ENCODE measurements at places on chromosomes 5 and 9. TPM values are rescaled to one million over a fixed set of nuclear protein-coding genes. Genes with fewer than 3 reads are reported as not detected.

- DNase-seq, result peak; percentile 73
Observed at GRCh38 chr9:34603610-34604231, 8.2 kb downstream of the RPP25L start.

- DNase-seq, result no peak
Observed at GRCh38 chr5:163912046-163912445, 406.6 kb downstream of the MAT2B start.

DNA sequence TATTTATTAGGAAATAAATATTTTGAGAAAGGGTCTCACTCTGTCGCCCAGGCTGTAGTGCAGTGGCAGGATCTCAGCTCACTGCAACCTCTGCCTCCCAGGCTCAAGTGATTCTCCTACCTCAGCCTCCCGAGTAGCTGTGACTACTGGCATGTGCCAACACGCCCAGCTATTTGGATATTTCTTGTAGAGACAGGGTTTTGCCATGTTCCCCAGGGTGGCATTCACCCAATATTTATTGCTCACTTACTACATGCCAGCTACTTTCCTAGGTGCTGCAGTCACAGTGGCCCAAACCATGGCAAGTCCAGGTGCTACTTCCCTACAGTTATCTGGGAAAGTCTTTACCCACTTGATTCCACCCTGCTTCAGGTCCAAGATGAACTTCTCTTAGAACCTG is 8.3 kb upstream of the MED7 start:
- no peak for DNase-seq

GRCh38 chr5:3385991-3386519 is 209.6 kb upstream of the IRX1 start:
- DNase-seq, result no peak

- no peak for DNase-seq
Observed at GRCh38 chr9:117030254-117030768, 343.2 kb downstream of the TRIM32 start.

- DNase-seq, result peak; percentile 82
Observed at GRCh38 chr5:74179179-74179578, 461.3 kb downstream of the ENC1 start.

- DNase-seq, result no peak
Observed at GRCh38 chr5:105238561-105238960, 1676.0 kb upstream of the NUDT12 start.

- DNase-seq, result no peak
Observed at GRCh38 chr5:151787817-151788216, 16.1 kb downstream of the G3BP1 start.

DNA sequence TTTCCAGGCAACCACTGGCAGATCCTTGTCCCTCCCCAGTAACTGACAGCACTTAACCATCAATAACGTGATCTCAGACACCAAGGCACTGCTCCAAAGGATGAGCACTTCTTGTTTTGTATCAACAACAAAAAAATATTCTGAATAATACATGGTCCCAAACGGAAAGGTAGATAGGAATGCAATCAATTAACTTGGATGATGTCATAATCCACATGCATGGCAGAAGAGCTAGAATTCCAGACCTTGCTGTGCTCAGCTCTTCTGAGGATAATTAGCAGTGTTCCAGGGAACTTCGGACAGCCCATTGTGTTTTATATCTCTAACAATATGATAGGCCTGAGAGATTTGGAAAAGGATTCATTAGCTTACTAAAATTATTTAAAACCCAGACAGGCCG is 288.4 kb upstream of the PCSK5 start:
- DNase-seq, result no peak

GRCh38 chr9:120152295-120152694 is 427.7 kb downstream of the CDK5RAP2 start:
- no peak for DNase-seq

DNA sequence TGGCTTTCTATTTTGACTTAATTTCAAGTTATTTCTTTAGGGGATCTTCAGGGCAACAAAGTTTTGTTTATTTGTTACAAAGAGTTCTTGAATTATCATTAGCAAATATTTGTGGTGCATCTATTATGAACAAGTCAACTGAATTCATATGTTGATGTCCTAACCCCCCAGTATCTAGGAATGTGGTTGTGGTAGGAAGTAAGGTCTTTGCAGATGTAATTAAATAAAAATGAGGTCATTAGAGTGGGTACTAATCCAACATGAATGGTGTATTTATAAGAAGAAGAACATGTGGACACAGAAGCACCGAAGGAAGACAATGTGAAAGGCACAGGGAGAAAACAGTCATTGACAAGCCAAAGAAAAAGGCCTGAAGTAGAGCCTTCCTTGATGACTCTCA is 474.0 kb upstream of the DAB2 start:
- DNase-seq, result no peak

DNA sequence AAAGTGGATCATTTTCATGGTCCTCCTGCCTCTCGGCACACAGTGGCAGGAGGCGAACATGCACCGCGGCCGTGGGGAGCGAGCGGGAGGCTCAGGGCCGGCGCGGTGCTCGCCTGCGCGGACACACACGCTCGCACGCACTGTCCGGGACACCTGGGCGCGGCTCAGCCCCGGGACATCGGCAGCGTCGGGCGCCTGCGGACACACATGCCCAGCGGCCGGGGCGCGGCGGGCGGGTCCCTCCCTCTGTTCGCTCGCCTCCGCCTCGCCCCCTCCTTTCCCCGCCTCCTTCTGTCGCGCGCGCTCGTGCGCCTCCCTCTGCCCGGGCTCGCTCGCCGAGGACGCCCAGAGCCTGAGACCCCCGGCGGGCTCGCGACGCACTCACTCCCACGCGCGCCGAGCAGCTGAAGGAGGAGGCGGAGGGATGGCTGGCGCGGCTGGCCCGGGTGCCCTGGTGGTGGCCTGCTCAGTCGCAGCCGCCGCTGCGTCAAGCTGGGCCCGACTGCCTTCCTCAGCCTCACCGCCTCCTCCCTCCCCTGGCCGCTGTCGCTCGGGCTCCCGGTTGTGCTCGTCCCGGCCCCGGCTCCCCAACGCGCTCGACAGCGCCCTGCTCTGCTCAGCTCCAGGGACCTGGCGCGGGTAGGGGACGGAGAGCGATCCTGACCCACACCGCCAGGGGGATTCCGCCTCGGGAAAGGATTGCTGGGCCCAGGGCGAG is at the start of gene FRMD3:
Gene FRMD3 (minus strand): TSS at position 230 of the 718 bp plus-strand sequence. CDS start 170 bp downstream, at position 60.
- DNase-seq, result peak; percentile 91

DNA sequence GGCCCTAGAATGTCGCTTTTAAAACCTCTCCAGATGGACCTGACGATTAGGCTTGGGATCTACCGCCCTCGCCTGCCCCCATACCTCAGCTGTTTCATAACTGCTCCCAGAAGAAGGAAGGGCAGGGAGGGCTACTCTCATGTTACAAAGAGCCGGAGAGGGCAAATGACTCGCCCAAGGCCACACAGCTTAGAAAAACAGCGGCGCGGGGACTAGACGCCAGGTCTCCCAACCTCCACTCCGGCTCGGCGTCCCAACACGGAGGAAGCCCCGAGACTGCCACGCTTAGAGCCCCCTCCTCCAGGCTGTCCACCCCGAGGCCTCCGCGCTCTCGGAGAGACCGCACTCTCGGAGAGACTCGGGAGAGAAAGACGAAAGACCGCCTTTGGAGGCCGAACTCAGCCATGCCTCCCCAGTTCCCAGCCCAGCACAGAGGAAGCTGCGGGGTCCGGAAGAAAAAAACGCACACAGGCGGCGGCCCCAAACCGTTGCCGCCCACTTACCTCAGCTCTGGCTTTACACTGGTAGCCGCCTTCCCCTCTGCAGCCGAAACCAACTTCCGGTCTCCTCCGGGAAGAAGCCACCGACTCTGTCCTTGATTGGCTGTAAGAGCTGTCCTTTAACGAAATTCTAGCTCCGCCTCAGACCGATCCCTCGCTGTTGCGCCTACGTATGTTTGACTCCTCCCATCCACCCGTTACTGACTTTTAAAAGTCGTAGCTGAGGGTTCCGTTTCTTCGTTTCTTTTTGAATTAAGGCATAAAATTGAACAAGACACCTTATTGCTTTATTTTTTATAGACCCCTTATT is at the start of gene MED7:
Gene MED7 (minus strand): TSS at position 549 of the 810 bp plus-strand sequence. CDS start 3,434 bp downstream, outside the sequence.
- peak; percentile 100 for DNase-seq

DNA sequence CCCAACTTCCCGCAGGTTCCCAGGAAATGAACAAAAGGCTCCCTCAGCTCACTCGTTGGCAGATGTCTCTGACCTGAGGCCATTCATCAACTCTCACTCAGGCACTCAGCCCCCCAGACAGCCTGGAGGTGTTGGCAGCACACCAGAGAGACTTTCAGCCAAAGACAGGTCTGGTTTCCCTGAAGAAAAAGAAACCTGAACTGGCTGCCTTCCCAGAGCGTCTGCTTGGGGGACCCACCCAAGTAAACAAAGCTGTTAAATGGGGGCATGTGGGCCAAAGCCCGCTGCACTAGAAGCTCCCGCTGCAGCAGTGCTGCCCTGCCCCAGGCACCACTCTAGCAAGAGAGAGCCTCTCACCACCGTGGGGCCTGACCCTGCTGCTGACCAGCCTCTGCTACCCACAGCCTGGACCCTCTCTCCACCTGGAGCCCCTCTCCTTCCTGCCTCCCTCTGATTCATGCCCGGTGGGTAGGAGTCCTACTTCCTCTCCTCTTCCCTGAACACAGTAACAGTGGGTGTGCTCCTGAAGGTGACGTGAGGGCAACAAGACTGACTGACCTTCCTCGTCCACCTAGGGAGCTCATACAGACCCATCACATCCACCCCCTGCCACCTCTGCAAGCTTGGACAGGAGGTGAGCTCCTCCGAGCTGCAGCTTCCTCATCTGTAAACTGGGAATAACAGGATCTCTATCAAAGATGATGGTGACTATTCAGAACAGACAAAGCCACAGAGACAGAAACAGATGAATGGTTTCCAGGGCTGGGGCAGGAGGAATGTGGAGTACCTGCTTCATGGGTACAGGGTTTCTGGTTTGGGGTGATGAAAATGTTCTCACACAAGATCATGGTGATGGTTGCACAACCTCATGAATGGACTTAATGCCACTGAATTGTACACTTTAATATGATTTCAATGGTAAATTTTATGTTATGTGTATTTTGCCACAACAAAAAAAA is 31.0 kb upstream of the GABRP start:
- DNase-seq, result no peak

The KIF4B gene
- 0.40 TPM for total RNA-seq

The RASGRF2 gene
- total RNA-seq, result 20.6 TPM

The EXD3 gene
- 18.7 TPM for total RNA-seq

The AIF1L gene
- total RNA-seq, result 0.60 TPM

The FBP2 gene
- not detected for total RNA-seq

The FLT4 gene
- total RNA-seq, result 156 TPM

The TIMD4 gene
- total RNA-seq, result not detected

The CSF2 gene
- 0.20 TPM for total RNA-seq

The BSPRY gene
- total RNA-seq, result not detected

The TNFSF15 gene
- 2.6 TPM for total RNA-seq

The TLE1 gene
- total RNA-seq, result 96.4 TPM

Data from lung microvascular endothelial cell (primary cell).